ENCODE measurements at places on chromosomes 6 and 20. TPM values are rescaled to one million over a fixed set of nuclear protein-coding genes. Genes with fewer than 3 reads are reported as not detected.
A peak's percentile ranks its signal among the peaks of the same experiment; 100 is the strongest.

Gene SNAP91
- not detected for total RNA-seq

Gene C20orf202
- not detected for total RNA-seq

Gene POPDC3
- 1.4 TPM for total RNA-seq

Gene C20orf96
- 0.64 TPM for total RNA-seq

Gene CLPSL1
- total RNA-seq, result not detected

Gene MICB
- total RNA-seq, result 2.9 TPM

DNA sequence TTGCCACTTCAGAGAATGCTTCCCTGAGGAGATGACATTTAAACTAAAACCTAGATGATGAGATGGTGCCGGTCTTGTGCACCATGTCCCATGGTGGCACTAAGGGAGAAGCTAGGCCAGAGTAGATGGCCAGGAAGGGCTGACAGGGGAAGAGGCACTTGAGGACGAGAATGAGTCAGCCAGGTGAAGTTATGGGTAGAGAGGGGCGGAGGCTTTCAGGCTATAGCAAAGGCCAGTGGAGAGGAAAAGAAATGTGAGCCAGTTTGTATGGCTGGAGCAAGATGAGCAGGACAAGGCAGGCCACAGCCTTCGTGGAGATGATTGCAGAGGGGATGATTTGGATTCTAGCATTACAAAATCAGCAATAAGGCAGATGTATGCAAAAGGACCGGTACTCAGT lies 44.7 kb upstream of the ADGRF4 start:
- DNase-seq, result peak; percentile 70

- DNase-seq, result no peak
These were observed 200.1 kb downstream of the TMEM242 start for GRCh38 chr6:157123234-157123633.

GRCh38 chr6:114334237-114334636 lies 8.6 kb downstream of the HS3ST5 start:
- no peak for DNase-seq

GRCh38 chr6:114354482-114354881 lies 11.7 kb upstream of the HS3ST5 start:
- no peak for DNase-seq

GRCh38 chr6:155955038-155955437 lies 499.4 kb upstream of the NOX3 start:
- DNase-seq, result no peak

Data from bronchial epithelial cell (primary cell).